ENCODE measurements at places on chromosomes 1 and 21. TPM values are rescaled to one million over a fixed set of nuclear protein-coding genes. Genes with fewer than 3 reads are reported as not detected.

ADCY10 gene
- total RNA-seq: 0.55 TPM

TRIM45 gene
- total RNA-seq: 48.0 TPM

DNA sequence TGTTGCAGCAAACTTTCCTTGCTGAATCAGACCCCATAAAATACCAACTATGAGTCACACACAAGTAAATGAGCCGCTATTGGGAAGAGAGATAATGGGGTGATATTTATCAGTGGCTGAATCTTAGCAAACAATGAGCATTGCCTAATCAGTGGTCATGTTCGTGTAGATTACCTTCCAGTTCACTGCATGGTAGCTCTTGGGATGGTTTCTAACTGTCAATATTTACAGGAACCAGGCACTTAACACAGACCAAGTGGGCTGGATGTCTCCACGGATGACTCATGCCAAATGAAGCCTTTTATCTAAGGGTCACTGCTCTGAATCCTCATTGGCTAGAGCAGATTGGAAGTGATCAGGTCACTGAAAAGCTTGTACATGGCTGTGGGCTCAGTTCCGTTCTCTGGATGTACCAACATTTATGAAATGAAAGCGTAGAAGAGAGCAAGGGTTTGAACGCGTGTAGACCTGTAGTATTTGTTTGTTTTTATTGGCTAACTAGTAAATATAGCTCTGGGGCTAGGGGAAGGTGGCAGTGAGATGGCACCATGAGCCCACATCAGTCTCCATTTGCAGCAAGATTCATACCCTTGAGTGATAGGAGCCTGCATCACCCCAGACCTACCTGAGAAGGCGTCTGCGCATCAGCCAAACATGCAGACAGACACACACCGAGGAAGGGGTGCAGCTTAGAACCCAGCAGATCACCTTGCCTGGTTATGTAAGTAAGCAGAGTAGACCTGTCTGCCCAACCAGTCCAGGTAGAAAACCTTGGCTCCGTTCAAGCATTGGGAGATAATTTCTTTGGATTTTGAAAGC is 153.3 kb downstream of the TOMM20 start:
- H3K36me3 ChIP-seq: no peaks in the 10 kb centered on the region
- peak overlapping the region; percentile 73 for H3K27ac ChIP-seq
- H3K4me3 ChIP-seq: no peak overlapping the region

DNA sequence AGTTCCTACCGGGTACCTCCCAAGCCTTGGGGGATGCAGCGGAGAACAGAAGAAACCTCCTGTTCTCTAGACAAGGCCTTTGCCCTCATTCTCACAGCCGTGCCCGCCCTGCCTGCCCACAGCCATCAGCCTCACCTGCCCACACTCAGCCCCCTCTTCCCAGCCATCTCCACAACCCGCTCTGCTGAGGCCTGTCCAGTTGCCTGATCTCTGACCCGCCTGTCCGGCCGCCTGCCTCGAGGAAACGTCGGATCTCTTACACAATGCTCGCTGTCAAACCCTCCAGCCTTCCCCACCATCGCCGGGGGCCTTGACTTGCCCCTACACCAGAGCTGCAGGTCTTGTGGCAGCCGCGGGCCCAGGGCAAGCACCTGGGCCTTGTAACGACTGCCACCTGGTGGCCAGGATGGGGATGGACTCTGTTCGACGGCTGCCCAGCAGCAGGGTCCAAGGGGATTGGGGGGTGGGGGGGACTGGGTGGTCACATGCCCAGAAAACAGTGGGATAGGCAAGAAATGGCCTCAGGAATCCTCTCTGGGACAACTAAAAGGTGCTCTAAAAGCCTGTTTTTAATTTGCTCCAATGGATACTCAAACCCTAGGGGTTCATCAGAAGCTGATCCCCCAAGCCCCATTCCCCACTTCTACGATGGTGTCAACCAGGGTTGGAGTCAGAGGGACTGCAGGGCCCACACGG is 31.0 kb downstream of the SLC45A1 start:
- H3K4me3 ChIP-seq: no peak overlapping the region
- peaks cover 9% of the 10 kb centered on the region for H3K36me3 ChIP-seq
- H3K27me3 ChIP-seq: no peaks in the 10 kb centered on the region
- peak overlapping the region; percentile 93 for H3K27ac ChIP-seq
- H3K4me1 ChIP-seq: peaks cover 15% of the 10 kb centered on the region
- peak; percentile 69 for DNase-seq

- H3K4me3 ChIP-seq: no peak overlapping the region
- no peak for DNase-seq
- H3K27ac ChIP-seq: no peak overlapping the region
- H3K36me3 ChIP-seq: no peaks in the 10 kb centered on the region
- peaks cover 9% of the 10 kb centered on the region for H3K27me3 ChIP-seq
- peaks cover 6% of the 10 kb centered on the region for H3K4me1 ChIP-seq
These were observed 16.4 kb upstream of the KCNK1 start for GRCh38 chr1:233597489-233597901.

LCK gene
- 1.2 TPM for total RNA-seq

GRCh38 chr1:231313661-231314060 is 24.0 kb downstream of the EXOC8 start:
- H3K4me1 ChIP-seq: no peaks in the 10 kb centered on the region
- DNase-seq: no peak
- H3K27ac ChIP-seq: no peak overlapping the region
- no peaks in the 10 kb centered on the region for H3K36me3 ChIP-seq
